ENCODE measurements at places on chromosomes 11 and 22.

DNA sequence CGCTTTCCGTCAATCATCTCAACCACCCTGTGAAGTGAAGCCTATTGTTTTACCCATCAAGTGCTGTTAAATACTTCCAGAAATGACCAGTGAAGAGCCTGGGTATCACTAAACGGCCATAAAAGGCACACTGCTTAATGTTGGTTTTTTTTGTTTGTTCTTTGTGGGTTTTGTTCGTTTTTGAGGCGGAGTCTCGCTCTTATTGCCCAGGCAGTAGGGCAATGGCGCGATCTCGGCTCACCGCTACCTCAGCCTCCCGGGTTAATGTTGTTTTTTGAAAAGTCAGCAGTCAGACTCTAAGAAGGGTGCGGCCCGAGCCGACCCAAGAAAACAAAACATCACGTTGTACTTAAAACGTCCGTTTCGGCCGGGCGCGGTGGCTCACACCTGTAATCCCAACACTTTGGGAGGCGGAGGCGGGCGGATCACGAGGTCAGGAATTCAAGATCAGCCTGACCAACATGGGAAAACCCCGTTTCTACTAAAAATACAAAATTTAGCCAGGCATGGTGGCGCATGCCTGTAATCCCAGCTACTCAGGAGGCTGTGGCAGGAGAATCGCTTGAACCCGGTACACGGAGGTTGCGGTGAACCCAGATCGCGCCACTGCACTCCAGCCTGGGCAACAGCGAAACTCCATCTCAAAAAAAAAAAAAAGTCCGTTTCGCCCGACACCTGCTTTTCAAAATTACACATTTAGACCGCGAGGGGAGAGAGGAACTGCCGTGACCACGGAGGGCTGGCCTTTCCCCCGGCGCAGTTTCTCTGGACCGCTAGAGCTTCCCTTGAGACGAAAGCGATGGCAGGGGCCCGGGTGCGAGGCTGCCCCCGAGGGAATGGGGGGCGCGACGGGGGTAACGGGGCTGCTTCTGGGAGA is 714 bp downstream of the CD59 start:
- DNase-seq: peak; percentile 63

DNA sequence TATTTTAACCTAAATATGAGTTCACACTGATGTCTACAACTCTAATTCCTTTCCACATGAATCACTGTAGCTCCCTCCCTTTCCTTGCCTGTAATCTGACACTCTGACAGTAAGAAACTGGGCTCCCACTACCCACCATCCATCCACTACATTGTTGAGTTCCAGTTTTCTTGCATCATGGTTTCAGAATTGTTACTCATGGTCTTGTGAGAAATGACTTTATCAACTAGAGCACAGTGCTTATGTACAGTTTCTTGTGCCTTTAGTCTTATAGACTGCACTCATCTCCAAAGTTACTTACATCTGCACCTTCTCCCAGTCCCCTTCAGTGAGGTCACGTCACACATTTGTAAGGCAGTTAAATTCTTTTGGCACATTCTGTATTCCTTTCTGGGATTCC is 78.6 kb downstream of the RTL6 start:
- no peak for DNase-seq

DNA sequence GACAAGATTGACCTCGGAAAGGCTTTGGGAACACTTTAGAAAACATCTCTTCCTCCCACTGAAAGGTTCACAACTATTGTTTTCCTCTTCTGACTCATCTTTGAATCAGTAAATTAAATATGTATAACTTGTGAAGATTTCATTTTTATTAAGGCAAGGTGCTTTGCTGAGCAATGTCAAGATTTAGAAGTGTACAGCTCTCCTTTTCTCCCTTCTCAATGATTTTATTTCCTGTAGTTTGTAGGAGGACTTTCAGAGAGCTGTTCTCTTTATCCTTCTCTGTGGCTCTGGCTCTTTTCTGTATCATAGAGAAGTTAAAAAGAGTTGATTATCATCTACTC is 594.2 kb downstream of the METTL15 start:
- no peak for DNase-seq

GRCh38 chr11:78311702-78312371 is 105.8 kb downstream of the GAB2 start:
- DNase-seq: no peak

DNA sequence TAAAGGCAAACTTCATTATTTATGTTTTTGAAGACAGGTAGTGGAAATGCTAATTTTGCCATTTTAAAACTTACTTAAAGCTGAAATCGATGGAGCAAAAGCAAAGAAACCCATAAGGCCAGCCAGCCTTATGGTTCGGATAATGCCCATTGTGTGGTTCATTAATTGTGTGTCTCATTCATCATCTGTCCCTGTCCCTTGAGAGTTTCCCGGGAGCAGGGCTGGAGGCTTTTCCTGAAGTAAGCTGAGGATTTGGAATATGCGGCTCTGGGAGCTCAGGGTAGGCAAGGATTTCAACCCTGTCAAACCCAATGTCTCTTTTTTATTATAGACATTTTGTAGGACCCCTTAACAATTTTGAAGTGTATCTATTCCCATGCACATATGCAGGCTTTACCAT is 790.0 kb upstream of the KIRREL3 start:
- no peak for DNase-seq

DNA sequence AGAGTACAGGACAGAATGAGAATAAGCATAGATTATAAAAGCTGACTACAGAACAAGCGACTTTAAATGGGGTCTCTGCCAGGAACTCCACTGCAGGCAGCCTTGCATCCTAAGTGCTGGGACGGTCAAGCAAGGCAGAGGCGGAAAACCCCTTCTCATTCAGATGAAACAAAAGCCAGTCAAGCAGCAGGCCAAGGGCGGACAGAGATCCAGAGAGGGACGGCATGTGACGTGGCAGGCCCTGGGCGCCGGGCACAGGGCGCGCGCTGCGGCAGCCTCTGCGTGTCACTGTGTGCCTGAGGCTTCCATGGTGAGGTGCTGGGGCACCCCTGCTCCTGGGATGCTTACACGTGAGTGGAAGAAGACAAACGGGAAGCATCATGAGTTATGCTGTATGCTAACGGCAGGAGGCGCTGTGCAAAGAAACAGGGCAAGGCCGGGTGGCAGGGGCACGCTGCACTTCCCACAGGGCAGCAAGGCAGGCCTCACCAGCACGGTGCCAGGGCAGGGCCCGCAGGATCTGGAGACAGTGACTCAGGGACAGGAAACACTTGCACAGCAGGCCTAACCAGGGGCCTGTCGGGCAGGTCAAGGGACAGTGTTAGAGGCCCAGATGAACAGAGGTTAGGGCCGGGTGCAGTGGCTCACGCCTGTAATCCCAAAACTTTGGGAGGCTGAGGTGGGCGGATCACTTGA is 6.2 kb downstream of the TOLLIP start:
- peak; percentile 19 for DNase-seq

GRCh38 chr11:71154261-71154805 is 98.0 kb downstream of the SHANK2 start:
- DNase-seq: no peak

- no peak for DNase-seq
These were observed 13.3 kb upstream of the MEN1 start for GRCh38 chr11:64823568-64824119.

- no peak for DNase-seq
These were observed 145.2 kb downstream of the FBXO7 start for GRCh38 chr22:32619614-32620426.

DNA sequence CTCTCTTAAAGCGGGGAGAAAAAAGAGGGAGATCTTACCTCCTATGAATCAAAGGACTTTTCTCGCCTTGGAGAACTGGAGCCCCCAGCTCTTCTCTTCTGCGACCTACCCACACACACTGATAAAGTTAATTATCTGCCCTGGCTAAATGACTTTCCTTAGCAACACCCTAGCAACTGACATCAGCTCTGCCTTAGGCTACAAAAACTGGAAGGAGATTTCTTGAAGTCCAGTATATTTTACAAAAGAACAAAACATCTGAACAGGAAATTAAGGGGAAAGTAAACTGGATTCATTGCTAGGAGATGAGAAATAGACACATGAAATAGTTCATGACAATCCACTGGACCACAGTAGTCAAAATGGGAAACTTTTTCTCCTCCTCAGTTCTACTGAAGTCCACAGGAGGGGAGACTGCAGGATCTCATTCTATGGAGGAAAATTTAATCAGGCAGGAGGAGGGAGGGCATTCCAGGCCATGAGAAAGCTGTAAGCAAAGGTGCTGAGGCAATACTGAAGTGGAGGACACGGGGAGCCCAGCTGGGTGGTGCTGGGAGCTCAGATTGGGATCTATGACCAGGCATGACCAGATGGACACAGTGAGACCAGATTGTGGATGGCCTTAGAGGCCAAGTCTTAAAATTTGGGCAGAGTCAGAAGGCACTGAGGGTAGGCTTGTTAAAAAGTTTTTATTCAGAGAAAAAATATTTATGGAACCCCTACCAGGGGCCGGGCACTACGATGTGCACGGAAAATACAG is 3.7 kb upstream of the SPON1 start:
- DNase-seq: no peak

- peak; percentile 47 for DNase-seq
These were observed 9.1 kb downstream of the POLD4 start for GRCh38 chr11:67344264-67344663.

DNA sequence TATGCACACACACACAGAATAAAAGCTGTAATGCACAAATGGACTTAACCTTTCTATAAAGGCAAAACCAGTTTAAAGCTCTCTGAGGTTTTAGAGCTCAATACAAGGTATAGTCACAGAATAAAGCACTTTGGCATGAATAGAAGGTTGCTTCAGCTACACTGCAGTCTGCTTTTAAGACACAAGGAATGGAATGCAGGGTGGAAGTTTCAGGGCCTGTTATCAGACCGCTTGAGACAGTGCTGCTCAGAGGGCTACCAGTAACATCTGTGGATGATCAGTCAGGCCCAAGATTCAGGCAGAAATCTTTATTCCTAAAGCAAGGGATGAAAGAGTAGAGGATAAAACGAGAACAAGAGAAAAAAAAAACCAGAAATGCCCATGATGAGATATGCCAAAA is 46.7 kb downstream of the CD44 start:
- no peak for DNase-seq

- DNase-seq: no peak
These were observed 134.3 kb downstream of the TBC1D22A start for GRCh38 chr22:46896568-46897245.

DNA sequence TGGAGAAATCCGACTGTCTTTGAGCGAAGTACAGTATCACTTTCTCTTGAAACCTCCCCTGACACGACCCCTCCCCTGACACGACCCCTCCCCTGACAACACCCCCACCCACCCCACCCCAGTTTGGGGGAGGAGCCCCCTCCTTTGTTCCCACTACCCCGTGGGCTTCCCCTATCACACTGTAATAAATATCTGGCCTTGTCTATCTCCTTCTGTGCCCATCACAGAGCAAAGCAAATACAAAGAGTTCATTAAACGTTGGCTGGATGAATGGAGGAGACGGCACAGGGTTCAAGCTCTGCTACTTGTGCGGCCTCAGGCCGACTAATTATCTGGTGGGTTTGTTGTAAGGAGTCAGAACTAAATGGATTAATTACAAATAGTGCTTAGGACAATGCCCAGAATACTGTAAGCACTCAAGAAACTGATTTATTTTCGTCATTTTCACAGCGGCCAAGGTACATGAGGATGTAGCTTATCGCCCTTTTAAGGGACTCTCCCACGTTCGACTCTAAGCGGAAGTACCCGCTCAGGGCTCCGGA is 628 bp upstream of the GGA1 start:
- no peak for DNase-seq

- no peak for DNase-seq
These were observed 405.8 kb downstream of the NTM start for GRCh38 chr11:131776211-131776610.

DNA sequence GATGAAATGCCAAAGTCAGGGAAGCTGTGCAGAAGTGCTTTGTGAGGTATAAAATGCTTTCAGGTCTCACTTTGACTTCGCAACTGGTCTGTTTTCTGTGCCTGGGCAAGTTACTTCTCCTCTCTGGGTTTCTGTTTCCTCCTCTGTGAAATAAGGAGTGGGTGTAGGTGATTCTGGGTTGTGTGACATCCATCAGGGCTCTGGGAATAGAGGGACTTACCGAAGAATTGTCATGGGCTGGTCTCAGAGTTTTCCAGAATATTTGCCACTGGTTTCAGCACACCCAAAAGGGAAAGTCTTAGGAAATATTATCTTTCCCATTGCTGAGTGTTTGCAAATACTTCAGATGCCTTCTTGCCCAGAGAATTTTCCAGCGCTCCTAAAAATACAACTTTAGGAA is 118.4 kb downstream of the KIAA1671 start:
- DNase-seq: peak; percentile 41

- no peak for DNase-seq
These were observed 69.7 kb downstream of the TENM4 start for GRCh38 chr11:79371152-79371551.

GRCh38 chr11:78763664-78764063 is 189.0 kb upstream of the NARS2 start:
- no peak for DNase-seq

GRCh38 chr11:86671531-86672006 is 847 bp downstream of the ME3 start:
- DNase-seq: peak; percentile 35

DNA sequence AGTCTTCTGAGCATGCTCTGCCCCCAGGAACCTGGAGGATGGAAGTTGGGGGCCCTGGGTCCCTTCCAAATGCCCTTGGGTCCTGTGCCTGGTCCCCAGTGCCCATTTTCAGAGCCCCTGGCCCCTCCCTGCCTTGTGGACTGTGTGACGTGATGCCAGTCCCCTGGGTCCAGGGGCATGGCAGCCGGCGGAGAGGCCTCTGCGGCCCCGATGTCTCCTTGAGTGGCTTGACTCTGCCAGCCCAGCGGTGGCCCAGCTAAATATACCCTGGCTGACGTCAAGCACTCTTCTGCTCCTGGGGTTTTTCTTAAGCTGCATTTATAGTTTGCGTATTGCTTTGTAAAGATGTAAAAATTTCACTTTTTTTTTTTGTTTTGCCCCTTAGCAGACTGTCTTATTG is 35.2 kb upstream of the PARVG start:
- no peak for DNase-seq

GRCh38 chr11:72221386-72222075 is 3.0 kb upstream of the INPPL1 start:
- DNase-seq: no peak

GRCh38 chr11:6705905-6706535 is 22.9 kb upstream of the MRPL17 start:
- DNase-seq: peak; percentile 59

DNA sequence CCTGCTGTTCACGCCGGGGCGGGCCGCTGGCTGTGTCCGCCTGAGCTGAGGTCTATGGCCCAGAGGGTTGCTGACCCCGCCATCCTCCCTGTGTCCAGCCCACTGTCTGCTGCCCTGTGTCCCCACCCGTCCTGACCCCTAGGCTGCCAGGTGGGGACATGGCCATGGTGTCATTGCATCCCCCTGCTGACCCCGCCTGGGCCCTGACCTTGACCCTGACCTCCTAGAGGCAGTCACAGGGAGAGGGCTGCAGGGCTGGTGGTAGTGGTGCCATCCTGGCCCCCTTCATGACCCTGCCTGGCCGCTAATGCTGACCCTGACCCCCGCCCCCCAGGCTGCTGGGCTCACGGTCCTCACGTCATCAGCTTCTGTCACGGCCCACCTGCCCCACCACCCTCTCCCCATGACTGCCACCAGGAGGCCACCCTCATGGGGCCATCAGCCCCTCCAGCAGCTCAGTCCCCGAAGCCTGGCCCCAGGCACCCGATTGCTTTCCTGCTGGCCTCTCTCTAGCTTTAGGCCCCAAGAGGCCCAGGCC is 285.9 kb downstream of the BRD1 start:
- DNase-seq: no peak

- DNase-seq: peak; percentile 35
These were observed 117.5 kb upstream of the ALX4 start for GRCh38 chr11:44427432-44427831.

GRCh38 chr11:128232588-128232987 is 354.8 kb downstream of the ETS1 start:
- peak; percentile 81 for DNase-seq

GRCh38 chr22:50115693-50116092 is 25.9 kb downstream of the MOV10L1 start:
- DNase-seq: no peak

Measured in activated CD4-positive, alpha-beta T cell treated with anti-CD3 and anti-CD28 coated beads for 36 hours (primary cell).